ENCODE measurements at places on chromosomes 3 and 15.

DNA sequence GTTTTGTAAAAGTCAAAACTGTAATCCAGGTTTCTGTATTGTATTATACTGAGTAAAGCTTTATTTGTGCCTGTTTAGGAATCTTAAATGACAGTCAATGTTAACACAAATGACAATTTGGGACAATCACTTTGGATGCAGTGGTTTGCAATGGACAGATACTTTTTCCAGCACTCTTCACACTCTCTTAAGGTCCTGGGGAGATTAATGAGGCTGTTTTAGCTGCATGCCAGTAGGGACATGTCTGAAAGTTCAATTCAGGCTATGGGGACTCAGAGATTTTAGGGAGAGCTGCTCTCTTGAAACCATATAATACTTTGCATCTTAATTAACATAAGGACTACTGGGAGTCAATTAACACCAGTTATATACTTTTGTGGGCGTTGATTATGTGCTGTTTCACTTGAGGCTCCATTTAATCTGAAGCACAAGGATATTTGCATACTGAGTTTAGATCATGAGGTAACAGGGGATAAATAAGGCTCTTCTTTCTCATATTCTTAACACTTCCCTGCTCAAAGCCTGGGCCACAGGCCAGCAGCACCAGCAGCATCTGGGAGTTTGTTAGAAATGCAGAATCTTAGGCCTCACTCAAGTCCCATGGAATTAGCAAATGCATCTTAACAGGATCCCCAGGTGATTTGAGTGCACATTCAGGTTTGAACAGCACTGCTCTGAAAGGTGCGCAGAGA lies 972.8 kb downstream of the PLOD2 start:
- no peak for DNase-seq

- no peak for DNase-seq
Measured at GRCh38 chr15:86645925-86646500, 566.3 kb downstream of the AGBL1 start.

DNA sequence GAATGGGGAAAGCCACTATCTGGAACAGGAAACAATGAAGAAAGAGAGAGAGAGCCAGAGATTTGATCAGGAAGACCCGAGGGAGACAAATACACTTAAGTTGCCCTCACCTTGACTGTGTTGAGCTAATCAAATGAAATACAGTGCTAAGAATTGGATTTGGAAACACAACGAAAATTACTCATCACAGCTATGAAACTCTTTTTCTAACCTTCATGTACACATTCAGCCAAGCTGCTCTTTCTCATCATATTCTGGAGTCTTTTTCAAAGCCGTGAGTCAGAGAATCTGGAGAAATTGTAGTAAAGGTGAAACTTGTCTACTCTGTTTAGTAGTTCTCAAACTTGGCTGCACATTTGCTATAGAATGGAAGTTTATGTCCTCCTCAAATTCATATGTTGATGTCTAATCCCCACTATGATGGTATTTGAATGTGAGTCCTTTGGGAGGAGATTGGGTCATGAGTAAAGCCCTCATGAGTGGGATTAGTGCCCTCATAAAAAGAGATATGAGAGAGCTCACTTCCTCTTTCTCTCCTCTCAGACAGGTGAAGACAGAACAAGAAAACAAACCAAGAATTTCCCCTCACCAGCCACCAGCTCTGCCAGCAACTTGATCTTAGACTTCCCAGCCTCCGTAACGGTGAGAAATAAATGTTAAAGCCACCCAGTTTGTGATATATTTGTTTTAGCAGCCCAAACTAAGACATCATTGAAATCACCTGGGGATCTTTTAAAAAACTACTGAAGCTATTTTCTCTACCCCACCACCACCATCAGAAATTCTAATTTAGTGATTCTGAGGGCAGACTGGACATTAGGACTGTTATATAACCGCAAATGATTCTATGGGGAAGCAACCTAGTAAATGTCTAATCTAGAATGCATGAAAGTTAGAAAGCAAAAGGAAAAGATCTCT lies 143.6 kb upstream of the GRM7 start:
- DNase-seq: no peak

DNA sequence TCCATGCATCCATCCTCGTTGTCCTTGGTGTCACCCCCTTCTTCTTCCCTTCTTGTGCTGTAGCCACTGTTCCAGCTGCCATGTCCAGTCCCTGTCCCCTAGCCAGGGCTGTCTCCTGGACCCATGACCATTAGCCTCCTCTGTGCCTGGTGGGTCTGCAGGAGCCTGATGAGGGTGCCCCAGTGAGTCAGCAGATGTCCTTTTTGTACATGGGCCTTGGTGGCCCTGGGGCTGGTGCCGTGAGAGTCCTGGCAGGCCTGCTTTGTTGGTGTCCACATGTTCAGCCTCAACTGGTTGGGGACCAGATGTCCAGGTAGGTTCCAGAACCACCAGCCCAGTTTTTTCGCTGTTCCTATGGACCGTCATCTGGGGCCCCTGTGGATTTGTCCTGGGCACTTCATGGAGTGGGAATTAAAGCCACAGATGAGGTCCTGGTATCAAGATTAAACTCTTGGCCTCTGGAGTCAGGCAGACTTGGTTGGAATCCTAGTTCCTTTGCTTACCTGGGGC lies 66.1 kb downstream of the FBLN2 start:
- no peak for DNase-seq

DNA sequence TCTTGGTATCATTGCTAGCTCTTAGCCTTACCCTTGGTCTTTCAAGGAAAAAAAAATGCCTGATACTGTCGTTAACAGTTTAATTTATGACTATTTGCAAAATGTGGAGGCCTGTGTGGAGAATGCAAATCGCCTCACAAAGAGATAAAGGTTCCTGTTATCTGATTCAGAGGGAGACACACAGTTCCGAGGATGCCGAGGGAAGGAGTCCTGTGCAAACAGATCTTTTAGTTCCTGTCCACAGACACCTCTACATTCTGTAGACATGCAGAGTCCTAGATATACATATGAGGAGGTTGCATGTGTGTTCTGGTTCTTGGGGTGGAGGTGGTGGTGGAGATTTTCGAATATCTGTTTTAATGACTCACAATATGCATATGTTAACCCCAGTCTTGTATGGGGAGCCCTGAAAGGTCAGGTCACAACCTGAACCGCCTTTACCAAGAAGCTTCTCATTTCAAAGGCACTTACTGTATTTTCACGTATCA lies 5.7 kb downstream of the NR2F2 start:
- DNase-seq: peak; percentile 43

DNA sequence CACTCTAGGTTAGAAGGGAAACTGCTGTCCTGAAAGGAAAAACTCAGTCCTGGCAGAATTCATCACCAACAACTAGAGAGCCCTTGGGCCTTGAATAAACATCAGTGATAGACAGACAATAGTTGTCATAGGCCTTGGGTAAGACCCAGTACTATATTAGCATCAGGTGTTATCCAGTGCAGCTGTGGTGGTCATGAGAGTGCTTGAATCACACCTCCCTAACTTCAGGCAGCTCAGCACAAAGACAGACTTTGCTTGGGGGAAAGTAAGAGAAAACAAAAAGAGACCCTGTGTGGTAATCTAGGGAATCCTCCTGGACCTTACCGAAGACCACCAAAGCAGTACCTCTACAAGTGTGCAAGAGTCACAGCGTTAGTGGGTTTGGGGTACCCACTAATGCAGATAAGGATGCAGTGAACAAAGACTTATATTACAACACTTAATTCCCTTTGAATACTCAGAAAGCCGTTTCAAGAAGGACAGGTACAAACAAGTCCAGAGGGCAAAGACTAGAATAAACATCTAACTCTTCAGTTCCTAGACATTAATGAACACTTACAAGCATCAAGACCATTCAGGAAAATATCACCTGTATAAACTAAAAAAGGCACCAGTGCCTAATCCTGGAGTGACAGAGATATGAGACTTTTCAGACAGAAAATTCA lies 332.3 kb upstream of the EPHA3 start:
- no peak for DNase-seq

DNA sequence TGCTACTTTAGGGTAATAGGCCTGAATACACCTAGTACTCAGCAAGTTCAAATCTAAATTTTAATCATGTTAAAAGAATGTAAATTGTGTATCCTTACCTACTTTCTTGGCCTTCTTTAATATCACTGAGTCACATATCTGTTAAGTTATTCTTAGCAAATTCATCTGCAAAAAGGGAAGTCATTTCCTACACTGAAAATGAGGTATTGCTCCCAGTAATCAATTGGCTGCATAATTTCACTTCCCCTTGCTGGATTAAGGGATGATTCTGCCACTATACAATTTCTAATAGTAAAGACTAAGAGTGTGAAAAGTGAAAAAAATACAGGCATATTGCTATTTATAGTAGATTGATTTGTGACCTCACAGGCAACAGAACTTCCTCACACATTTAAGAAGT lies 47.8 kb downstream of the CCDC54 start:
- DNase-seq: no peak

DNA sequence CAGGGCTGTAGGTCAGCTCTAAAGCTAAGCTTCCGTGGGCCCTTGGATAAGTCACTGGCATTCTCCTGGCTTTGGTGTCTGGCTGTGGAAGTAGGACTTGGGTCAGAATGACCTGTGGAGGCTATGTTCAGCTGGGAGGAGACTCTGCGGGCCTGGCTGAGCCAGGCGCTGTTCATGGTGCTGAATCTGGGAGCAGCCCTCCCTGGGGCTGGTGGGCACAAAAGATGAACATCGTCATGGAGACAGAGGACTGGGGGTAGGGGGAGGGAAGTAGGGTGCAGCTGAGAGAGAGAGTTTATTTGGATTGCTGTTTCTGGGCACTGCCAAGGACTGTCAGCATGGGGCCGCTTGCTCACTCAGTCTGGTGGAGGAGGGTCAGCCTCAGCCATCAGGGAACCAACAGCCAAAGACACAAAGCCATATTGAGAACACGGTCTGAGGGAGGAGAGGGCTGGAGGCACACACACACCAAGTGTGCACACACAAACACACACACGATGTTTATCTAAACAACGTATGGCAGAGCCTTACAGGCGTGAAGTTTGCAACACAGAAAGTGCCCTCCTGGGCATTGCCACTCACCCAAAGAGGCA lies 120.7 kb upstream of the LINGO1 start:
- DNase-seq: peak; percentile 39

DNA sequence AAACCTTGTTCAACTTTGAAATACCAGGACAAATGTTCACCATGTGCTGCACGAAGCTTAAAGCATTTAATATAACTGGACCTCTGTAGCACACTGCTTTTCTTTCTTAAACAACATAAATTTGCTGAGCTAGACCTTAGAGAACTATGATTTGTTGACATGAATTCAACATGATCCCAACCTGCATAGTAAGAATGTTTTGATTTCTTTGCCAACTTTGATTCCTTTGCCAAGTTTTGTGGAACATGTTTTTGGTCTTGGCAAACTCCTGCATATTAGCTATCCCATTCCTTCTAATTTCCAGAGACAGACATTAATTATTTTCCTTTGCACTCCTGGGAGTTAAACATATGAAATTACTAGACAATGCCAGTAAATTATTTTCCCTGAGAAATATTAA lies 197.2 kb upstream of the RBMS3 start:
- no peak for DNase-seq

DNA sequence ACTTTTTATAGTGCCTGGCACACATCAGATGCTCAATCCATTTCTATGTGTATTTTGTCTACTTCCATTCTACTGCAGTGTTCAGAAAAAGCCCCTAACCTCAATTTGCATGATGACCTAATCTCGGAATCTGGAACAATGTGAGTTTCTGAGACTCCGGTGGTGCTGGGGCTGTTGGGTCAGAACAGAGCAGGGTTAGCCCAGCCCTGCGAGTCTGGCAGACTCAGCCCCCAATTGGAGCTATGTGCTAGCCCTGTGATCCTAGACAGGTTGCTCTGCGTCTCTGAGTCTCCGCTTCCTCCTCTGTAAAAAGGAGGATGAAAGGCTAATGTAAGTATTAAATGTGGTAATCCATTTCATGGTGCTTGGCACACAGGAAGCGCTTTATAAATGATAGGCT lies 95.0 kb upstream of the ICE2 start:
- no peak for DNase-seq

DNA sequence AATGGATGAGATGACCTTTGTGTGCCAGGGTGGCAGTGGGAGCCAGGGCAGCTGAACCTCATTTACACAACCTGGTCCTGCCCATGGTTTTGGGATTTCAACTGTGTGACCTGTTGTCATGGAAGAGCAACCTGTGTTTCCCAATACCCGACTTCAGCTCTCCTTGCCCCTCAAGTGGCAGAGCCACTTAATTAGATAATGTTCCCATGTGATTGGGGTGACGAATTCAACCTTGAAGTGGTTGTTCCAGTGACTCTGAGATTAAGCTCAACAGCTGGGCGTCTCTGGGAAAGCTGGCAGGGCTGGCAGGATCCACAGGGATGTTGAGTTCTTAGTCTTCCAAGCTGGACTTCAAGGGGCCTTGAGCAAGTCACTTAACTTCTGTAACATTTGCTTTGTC lies 71.0 kb downstream of the THSD4 start:
- no peak for DNase-seq

DNA sequence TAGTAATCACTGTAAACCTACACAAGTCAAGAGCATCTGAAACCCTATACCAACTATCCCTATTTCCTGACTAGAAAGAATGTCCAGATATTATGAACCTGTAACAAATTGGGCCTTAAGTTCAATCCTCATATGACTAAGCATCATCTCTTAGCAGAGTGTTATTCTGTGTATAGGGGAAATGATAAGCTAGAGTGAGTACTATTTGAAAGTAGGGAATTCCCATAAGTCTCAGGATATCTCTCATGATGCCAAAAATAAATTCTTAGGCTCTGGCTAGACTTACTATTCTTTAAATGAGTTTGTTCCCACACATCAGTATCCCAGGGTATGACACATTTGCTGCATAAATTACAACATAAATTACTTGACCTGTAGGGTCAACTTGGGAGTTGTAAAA lies 15.3 kb downstream of the MRPL47 start:
- no peak for DNase-seq

GRCh38 chr3:115517457-115518050 lies 105.8 kb upstream of the GAP43 start:
- DNase-seq: no peak

DNA sequence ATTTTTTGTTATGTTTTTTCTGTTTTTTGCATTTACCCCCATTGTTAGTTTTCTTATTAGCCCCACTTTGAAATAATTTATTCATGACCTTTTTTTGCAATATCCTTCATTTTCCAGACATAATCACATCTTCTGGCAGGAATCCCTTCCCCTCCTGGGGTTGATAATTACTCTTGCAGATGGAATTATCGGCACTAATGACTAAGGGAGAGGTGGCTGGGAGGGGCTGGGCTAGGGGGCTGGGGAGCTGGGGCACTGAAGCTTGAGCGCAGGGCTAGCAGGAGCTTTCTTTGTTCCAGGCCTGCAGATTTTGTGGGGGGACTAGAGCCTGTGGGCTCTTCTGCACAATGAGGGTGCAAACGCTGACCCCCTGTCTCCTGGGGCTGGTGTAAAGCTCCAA lies 77.8 kb downstream of the RAB11A start:
- no peak for DNase-seq
